RPMI7951 (cell line): ENCODE measurements at places on chromosomes 2 and 18.
A peak's percentile ranks its signal among the peaks of the same experiment; 100 is the strongest.

- DNase-seq = peak; percentile 98
Observed at GRCh38 chr2:28224648-28225472, 167.8 kb upstream of the FOSL2 start.

DNA sequence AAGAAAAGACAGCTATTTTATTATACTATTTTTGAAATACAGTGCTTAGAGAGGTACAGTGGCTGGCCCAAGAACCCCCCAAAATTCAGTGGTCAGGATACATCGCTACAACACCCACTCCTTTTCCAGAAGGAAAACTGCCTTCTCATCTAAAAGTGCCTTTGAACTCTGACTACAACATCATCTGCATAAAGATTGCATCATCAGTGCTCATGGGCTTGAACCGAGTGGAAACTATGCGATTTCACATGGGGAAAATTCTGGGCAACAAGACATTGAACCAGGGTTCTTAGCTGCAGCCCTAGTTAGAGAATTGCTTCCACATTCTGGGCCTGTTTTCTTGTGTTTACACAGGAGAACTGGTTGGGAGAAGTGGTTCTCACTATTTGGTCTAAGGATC lies 294.6 kb upstream of the SLC14A2 start:
- peak; percentile 16 for DNase-seq

GRCh38 chr2:174573621-174574081 lies 24.0 kb downstream of the WIPF1 start:
- DNase-seq = no peak

DNA sequence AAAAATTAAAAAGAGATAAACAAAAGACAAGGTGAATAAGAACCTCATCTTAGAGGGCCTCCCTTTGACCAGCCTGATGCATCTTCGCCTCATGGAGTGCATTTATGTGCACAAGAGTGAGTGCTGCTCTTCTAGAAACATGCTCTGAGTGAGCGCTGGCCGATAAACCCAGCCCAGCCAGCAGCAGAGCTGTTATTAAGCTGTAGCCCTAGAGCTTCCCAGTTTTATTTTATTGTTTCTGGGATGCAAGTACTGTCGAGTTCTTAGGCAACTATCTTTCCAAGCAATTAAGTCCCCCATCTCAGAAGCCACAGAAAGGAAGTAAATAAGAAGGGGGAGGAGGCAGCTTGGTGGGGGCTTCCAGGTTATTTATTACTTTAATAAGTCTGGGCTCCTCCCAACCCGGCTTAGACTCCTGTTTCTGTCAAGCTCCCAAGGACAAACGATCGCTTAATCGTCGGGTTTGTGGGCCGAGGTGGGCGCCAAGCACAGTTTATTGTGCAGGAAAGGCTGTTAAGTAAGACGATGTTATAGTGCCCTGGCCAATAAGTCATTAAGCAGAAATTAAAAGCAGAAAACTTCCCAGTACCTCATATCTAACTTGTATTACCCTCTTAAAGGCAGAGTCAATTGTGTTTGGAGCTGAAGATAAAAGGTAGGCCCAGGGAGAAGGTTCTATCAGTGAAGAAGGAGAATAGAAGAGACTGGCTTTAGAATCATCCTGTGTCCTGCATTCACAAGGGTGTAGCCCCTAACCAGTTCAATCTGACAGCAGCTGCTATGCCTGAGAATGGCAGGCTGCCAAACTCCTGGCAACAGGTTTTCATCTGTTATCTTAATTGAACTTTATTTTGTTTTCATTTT lies 176.3 kb downstream of the PIK3C3 start:
- DNase-seq = no peak

GRCh38 chr2:237437566-237437965 lies 23.6 kb upstream of the COL6A3 start:
- no peak for DNase-seq
